ENCODE measurements at places on chromosomes 4 and X.
A peak's percentile ranks its signal among the peaks of the same experiment; 100 is the strongest.

DNA sequence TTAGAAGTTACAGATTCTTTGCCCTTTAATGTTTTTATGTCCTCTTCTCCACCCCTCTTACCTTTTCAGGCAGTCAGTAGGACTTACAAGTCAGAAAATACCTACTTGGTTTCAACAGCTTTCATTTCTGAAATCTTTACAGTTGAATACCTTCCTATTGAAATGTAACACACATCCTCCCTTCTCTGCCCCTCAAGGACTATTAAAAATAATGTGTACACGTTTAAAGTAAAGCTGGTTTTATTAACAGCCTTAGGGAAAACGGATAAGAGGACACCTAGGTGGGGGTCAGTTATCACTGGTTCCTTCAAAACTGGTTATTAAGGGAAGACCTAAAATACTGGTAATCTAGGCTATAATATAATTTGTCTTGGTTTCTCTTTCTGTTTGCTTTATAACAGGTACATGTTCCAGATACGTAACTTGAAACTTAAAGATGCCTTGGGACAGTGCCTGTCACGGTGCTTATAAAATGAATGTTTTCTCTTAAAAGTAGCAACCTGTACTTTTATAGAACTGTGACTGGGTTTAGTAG, 1.8 kb downstream of the CCSER1 start:
- DNase-seq: no peak

DNA sequence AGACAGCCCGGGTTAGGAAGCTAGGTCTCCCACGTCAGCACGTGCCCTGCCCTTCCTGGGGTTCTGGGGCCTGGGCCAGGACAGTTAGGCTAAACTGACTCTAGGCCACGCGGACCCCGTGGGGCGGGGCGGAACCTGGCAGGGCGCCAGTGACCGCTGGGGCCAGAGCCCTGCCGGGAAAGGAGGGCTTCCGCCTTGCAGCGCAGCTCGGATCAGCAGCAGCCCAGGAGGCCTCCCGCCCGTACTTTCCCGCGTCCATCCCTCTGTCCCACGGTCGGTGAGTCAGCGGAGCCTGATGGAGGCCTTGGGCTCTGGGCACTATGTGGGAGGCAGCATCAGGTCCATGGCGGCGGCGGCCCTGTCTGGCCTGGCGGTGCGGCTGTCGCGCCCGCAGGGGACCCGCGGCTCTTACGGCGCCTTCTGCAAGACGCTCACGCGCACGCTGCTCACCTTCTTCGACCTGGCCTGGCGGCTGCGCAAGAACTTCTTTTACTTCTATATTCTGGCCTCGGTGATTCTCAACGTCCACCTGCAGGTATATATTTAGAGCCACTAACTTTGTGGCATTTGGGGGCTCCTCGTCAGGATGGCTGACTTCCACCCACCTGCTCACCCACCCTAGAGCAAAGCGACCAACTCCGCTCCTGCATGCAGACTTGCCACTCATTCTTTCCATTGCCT, at the start of gene SMIM10:
TSS of gene SMIM10 (plus strand) at position 191 of the 681 bp plus-strand sequence. CDS start at position 296, 105 bp downstream.
- DNase-seq: peak; percentile 61

DNA sequence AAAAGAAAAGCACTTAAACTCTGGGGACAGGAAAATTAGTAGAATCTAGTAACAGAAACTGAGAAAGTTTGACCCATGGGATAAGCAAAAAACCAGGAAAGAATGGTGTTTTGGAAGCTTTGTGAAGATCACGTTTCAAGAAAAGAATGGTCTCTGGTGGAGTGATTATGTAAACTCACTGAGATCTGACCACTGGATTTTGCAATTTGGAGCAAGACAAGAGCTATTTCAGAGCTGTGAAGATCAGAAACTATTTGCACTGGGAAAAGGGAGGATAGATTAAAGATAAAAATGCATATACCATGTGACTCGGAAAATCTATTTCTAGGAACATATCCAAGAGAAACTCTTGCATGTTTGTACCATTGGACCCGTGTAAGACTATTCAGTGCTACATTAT, 4.3 kb downstream of the TMPRSS11D start:
- peak; percentile 27 for DNase-seq

DNA sequence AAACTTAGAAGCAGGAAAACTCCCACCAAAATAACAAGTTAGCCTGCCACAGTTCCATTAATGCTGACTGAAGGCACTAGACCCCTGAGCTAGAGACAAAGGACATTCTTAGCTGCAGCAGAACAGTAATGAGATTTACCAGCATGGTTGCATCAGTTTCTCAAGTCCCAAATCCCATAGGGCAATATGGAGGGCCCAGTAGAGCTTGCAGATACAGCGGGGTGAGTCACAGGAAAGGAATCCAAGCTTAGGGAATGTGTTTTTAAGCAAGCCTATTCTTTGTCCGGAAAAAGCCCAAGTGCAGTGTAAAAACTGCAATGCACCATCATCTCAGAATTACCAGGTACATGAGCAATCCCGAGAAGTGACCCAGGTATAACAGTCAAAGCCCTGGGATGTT, 51.3 kb upstream of the EXOC1L start:
- peak; percentile 91 for DNase-seq

- DNase-seq: no peak
These were observed 342 bp downstream of the EOLA2 start for GRCh38 chrX:149937871-149938426.

DNA sequence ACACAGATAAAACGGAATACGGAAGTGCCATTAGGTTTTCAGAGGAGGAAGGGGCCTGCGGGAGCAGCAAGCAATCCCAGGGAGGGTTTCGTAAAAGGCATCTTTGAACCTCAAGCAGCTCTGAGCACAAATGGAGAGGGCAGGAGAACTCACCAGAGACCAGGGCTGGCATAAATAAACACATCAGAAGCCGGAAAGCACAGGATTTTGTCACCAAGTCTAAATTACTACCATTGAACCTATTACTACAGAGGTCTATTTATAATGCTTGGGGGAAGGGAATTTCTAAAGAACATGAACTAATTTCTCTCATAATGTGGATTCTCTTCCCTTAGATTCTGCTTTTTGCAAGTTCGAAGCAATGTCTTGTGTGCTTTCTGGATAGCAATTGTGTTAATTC, 39.6 kb upstream of the MBTPS2 start:
- DNase-seq: no peak

DNA sequence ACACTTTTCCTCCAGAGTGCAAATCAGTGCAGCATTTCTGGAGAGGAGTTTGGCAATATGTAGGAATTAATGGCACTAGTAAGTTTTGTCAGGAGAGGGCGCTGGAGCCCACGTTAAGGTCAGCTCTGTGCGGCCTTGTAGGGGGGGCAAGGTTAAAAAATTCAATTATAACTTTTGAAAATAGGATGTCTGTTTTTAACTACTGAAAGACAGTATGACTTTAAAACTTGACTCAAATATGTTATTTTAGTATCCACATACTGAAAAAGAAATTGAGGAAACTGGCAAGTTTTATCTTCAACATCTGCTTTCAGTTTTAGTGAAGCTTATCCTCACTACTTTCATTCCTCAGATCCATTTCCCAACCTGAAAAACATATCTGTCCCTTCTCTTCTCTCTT, 30.9 kb upstream of the HSD17B13 start:
- peak; percentile 46 for DNase-seq

GRCh38 chr4:183348706-183349659, 26.8 kb upstream of the CLDN24 start:
- DNase-seq: peak; percentile 99

DNA sequence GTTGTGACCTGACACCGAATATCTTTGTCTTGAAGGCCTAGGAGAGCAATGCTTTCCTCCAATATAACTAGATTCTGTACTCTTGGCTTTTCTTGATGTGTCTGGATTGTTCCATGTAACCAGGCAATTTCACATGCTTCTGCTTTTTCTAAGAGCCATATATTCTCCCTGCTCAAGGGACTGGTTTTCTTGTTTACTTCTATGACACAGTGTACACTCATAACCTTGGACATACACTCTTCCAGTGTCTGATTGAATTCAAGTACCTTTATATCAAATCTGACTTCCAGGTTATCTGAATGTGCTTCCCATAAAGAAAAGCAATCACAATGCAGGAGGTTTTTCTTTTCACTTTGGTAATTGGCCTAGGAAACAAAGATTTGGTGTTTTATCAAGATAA, 17.4 kb upstream of the EIF4E start:
- DNase-seq: no peak

- DNase-seq: no peak
These were observed 1295.8 kb upstream of the ADGRL3 start for GRCh38 chr4:59904331-59904730.

- DNase-seq: peak; percentile 55
These were observed 55.7 kb upstream of the PPARGC1A start for GRCh38 chr4:23945451-23946017.

- peak; percentile 7 for DNase-seq
These were observed 48.5 kb downstream of the WDFY3 start for GRCh38 chr4:84917869-84918600.

DNA sequence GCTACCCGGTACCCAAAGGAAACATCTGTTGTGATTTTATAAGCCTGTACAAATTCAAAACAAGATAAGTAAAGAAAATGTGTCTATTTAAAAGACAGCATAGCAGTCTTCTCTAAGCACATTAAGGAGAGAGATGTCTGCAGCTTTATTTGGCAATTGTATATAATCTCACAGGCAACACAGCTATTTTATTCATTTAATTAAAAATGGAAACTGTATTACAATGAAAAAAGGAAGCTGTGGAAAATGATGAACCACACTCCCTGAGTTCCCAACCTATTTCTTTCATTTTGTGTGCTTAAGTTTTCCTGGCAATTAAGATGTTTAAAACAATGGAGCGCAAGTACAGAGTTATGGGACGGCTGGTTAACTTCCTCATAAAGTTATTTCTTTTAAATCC, 78.4 kb downstream of the CBLL2 start:
- no peak for DNase-seq

DNA sequence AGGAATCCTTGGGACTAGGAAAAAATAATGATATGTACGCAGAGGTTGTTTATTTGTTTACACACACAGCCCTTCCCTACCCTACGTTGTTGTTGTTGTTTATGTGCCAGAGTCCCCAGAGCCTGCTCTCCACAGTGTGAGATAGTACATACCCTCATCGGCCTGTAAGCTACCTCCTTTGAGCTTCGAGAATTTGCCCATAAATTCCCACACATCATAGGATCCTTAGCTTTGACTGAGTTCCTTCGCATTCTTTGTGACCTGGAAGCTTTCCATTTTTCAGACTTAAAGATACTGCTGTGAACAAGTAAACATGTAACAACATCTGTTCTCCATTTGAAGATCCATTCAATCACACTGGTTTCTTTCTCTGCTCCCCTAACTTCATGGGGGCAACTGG, 114.5 kb downstream of the IRF2 start:
- DNase-seq: peak; percentile 34

GRCh38 chr4:8044699-8045098, 105.0 kb upstream of the AFAP1 start:
- no peak for DNase-seq

- DNase-seq: no peak
These were observed 13.5 kb downstream of the MSANTD1 start for GRCh38 chr4:3262208-3263052.

GRCh38 chr4:7046971-7047370, 3.8 kb downstream of the TADA2B start:
- DNase-seq: no peak

- peak; percentile 55 for DNase-seq
These were observed 691 bp downstream of the MAGED1 start for GRCh38 chrX:51893931-51894696.

- no peak for DNase-seq
These were observed 62.3 kb downstream of the UGT2B10 start for GRCh38 chr4:68878048-68878447.

- no peak for DNase-seq
These were observed 161.2 kb upstream of the AMOT start for GRCh38 chrX:113001836-113002235.

GRCh38 chr4:88043001-88043400, 35.6 kb downstream of the PKD2 start:
- no peak for DNase-seq

- DNase-seq: no peak
These were observed 17.8 kb upstream of the TDO2 start for GRCh38 chr4:155885666-155886065.

DNA sequence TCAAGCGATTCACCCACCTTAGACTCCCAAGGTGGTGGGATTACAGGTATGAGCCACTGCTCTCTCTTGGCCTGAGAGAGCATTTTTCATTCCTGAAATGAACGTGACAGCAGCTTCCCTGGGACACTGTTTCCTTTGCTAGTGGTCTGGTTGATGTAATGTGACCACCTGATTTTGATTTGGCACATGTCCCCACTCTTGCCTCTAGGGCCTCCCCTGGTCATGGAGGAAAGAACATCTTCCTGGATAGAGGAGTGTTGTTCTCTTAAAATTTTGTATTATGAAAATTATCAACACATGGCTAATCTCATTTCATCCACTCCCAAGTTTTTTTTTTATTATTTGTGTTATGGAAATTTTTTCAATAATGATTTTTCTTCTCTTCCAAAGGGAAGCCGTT, 23.8 kb downstream of the SLC9B2 start:
- DNase-seq: no peak

GRCh38 chr4:86344127-86344526, 15.7 kb downstream of the MAPK10 start:
- DNase-seq: no peak

- peak; percentile 81 for DNase-seq
These were observed 278.3 kb downstream of the PCDH18 start for GRCh38 chr4:137253949-137254348.

GRCh38 chr4:93788712-93789111, 39.8 kb upstream of the ATOH1 start:
- no peak for DNase-seq

DNA sequence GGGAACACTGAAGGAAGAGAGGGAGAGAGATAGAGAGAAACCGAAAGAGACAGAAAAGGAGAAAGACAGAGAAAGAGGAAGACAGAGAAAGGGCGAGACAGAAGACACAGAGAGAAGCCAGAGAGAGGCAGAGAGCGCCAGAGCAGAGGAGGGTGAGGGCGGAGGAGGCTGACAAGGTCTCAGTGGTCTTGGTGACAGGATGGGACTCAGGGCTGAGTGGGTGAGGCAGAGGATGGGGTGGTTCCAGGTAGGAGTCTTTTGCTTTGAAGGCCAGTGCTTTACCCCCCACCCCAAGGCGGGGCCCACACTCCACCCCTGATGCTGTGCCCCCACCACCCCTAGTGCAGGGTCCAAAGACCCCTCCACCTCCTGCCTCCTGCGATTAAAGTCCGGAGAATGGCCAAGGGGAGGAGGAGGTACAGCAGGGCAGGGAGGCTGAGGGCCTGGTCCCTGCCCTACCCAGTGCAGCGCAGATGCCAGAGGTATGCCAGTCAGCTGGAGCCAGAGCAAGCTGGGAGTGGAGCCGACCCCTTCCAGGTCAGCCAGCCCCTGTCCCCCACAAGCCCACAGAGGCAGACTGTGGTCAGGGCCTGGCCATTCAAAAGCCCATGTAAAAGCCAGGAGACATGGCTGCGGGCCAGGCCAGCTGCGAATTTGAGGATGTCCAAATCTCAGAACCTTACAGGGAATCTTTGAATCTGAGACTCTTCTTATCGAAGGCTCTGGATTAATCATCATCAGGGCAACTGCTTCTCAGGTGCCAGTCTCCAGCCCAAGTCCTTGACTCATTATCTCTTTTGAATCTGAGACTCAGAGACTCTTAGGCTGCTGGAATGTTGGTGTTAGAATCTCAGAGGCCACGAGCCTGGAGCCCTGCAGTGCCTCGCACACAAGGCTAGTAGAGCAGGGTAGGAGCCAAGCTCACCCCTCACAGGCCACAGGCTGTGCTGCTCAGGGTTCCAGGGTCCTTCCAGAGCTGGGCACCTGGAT, 758 bp downstream of the IQSEC2 start:
- peak; percentile 34 for DNase-seq

Measured in fibroblast of skin of right quadriceps (primary cell).